PC-9 (cell line): ENCODE measurements at places on chromosomes 5 and 9. TPM values are rescaled to one million over a fixed set of nuclear protein-coding genes. Genes with fewer than 3 reads are reported as not detected.

GRCh38 chr9:70472268-70473249 lies 58.1 kb upstream of the KLF9 start:
- no peaks in the 10 kb centered on the region for H3K4me1 ChIP-seq
- no peaks in the 10 kb centered on the region for H3K27me3 ChIP-seq
- no peak overlapping the region for H3K4me3 ChIP-seq
- no peaks in the 10 kb centered on the region for H3K36me3 ChIP-seq
- H3K27ac ChIP-seq: no peak overlapping the region

NUTM2F gene
- 0.15 TPM in 1 of 2 replicates, not detected in the other for total RNA-seq

FUT7 gene
- not detected in 2 replicates for total RNA-seq

GRCh38 chr9:118640836-118641560 lies 728.2 kb downstream of the BRINP1 start:
- no peak overlapping the region for H3K27ac ChIP-seq
- H3K4me3 ChIP-seq: no peak overlapping the region
- DNase-seq: peak; percentile 48
- H3K36me3 ChIP-seq: no peaks in the 10 kb centered on the region

DNA sequence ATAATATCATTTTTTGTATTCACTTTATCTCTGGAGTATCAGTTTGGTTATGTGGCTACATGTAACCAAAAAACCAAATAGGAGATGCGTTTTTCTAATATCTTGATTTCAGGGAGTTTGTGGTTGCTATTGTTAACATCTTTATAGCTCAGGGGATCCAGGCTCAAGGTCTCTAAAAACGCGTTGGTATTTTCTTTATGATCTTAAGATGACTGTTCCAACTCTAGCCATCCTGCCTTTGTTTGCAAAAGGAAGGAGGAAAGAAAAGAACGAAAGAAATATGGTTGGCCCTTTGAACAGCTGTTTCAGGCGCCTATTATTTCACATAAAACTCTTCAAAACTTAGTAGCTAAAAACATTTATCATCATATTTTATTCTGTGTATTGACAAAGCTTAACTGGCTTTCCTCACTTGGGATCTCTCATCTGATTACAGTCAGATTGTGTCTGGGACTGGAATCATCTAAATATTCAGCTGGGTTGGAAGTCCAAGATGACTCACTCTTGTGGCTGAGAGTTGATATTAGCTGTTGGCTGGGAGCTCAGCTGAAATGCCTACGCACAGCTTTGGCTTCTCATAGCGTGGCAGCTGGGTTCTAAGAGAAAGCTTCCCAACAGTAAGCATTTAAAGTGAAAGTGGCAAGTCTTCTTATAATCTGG lies 60.1 kb downstream of the FAM174A start:
- no peaks in the 10 kb centered on the region for H3K36me3 ChIP-seq
- H3K4me1 ChIP-seq: no peaks in the 10 kb centered on the region
- no peak overlapping the region for H3K27ac ChIP-seq
- no peak for DNase-seq
